GM23248 (cell line): ENCODE measurements at places on chromosomes 3 and 15. TPM values are rescaled to one million over a fixed set of nuclear protein-coding genes. Genes with fewer than 3 reads are reported as not detected.
A peak's percentile ranks its signal among the peaks of the same experiment; 100 is the strongest.

DNA sequence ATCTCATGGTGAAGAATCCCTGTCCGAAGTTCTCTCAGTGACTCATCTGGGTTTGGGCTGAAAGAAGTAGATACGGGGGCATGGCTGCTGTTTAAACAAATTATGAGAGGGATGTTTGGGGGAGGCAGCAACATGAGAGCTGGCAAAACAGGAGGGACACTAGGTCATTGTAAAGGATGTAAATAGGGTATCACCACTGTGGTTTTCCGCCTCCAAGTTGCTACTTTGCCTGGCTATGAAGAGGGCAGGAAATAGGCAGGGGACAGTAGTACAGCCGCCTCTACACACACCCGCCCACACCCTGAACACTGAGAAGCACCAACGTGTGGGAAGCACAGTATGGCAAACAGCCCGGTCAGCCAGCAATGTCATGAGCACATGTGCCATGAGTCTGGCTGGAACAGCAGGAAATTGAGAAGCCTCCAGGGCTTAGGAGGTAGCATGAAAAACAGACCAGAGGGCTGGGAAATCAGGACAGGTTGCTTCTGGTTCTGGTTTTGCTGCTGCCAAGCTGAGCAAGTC is 17.1 kb downstream of the HEXA start:
- peak; percentile 97 for DNase-seq

GRCh38 chr3:129463094-129463493 is 23.1 kb downstream of the IFT122 start:
- no peak for DNase-seq

- no peak for DNase-seq
These were observed 17.2 kb downstream of the DAPK2 start for GRCh38 chr15:64029110-64029509.

DNA sequence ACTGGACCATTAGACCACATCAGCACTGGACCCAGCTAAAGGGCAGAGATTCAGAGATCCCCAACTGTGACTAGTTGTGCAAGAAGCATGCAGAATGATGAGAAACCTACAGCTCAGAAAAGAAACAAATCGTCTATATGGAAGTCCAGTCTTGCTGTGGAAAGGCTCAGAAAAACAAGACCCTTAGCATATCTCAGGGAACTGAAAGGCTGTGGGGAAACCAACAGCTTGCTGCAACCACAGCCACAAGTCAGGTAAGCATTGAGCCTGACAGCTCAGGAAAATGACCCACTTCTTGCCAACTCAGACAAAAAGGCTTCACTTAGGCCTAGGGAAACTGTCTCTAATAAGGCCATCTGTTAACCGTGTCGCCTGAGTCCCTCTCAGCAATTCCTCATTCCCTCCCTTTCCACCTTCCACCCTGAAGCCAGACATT is 145.6 kb downstream of the LSAMP start:
- DNase-seq, result no peak

DNA sequence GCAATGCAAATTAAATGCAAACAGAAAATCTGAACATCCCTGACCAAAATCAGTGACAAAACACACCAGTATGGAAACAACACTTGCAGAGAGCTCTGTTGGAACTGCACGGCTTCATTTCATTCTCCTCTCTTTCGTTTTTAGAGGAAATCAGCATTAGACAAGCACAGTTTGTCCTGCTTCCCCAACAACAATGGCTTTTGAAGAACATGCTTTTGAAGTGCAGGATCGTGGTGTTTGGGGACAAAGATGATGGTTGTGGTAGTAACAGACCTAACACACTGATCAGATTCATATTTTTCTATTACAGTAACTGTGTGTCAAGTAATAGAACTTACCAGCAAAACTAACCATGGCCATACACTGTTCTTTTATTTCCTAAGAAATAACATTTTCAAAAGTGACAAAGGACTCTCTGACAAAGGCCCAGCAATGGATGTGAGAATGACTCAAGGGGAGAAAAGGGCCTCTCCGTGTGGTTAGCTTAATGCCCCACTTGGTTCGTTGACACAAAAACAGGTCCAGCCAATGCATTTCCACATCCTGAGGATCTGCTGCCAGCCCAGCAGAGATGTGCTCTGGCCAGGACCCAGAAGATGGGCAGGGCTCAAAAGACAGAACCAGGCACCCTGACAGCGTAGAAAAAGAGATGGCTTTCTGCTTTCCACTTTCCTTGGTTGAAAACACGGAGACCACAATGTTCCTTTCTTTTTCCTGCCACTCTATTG is 84.1 kb downstream of the CCNL1 start:
- peak; percentile 82 for DNase-seq

DNA sequence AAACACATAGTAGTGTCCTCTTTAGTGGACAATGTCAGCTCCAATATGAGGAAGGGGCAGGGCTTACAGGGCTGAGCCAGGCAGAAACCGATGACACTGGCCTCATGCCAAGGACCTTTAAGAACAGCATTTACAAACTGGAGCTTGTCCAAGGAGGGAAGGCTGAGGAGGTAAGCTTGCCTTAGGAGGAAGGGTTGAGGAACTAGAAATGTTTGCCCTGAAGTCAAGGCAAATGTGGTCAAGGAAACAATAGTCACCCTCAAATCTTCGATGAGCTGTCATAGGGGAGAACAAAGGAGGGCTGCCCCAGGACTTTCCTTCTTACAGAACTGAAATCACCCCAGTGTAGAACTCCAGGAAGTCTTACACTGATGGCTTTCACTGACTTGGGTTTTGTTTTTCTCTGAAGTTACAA is 136.4 kb downstream of the LIPC start:
- no peak for DNase-seq

GRCh38 chr15:67157521-67158252 is 92.3 kb downstream of the SMAD3 start:
- no peak for DNase-seq

DNA sequence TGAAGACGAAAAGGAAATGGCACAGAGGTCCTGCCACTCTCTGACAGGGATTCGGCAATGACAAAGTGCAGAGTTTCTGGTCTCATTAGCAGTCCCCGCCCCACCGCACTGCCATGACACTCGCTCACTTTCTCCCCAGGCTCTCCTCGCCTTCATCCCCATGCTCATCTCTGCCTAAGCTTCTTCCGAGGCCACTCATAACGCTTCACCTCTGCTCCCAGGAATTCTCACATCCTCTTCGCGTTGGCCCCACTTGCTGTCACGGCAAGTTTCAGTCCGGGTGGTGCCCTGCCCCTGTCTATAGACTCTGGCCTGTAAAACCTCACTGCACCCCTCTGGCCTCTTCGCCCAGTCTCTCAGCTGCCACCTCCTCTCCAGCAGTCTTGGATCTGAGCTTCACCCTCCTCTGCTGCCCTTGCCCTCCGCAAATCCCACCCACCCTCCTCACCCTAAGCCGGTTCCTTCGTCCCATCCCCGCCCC is 654 bp downstream of the RUBCN start:
- peak; percentile 54 for DNase-seq

GRCh38 chr3:148756311-148756710 is 58.6 kb downstream of the AGTR1 start:
- no peak for DNase-seq

- no peak for DNase-seq
These were observed 43.7 kb upstream of the PGPEP1L start for GRCh38 chr15:99051308-99051707.

- DNase-seq, result peak; percentile 42
These were observed 8.5 kb upstream of the LSAMP start for GRCh38 chr3:116453666-116454346.

GRCh38 chr3:4571690-4572334 is 78.7 kb downstream of the ITPR1 start:
- DNase-seq, result peak; percentile 14

DNA sequence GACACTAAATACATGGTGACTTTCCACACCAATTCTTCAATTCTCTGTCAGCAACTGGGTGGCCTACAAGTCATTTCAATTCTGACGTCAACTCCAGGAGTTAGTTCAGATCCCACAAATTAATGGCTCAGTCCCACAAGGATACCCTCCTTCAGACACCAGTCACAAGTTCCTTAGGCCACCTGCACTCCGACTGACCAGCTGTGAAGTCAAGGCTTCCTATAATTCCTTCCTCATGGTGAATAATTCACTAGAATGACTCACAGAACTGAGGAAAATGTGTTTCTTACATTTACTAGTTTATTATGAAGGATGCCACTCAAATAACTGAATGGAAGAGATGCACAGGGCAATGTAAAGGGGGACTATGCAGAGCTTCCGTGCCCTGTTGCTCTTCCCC is 6.3 kb upstream of the PIAS1 start:
- no peak for DNase-seq

- DNase-seq, result no peak
These were observed 1.9 kb downstream of the SLC28A1 start for GRCh38 chr15:84886211-84886983.

GRCh38 chr3:197791892-197792647 is 1.0 kb downstream of the LRCH3 start:
- peak; percentile 73 for DNase-seq

GRCh38 chr3:2554656-2555055 is 456.0 kb downstream of the CNTN4 start:
- no peak for DNase-seq

GRCh38 chr3:188978421-188979171 is 193.2 kb upstream of the TPRG1 start:
- DNase-seq, result peak; percentile 69

DNA sequence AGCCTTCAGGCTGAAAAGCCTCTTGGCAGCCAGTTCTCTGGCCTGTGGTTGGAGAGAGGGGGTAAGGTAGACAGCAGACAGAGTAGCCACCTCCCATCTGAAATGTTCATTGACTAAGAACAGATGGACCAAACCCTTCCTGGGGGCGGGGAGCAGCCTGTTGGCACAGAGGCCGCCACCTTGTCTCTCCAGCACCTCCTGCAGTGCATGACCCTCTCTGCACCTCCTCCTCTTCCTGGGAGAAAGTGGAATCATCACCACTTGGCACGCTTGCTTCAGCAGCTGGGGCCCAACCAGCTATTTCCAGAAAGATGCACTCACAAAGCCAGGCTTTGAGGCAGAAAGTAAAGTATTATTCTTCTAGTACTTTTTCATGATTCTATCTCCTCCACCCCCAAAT is 313.4 kb upstream of the CHRM5 start:
- DNase-seq, result peak; percentile 38

GRCh38 chr3:105907777-105908176 is 39.0 kb upstream of the CBLB start:
- peak; percentile 32 for DNase-seq

- no peak for DNase-seq
These were observed 799.7 kb downstream of the SI start for GRCh38 chr3:164278550-164278949.

DNA sequence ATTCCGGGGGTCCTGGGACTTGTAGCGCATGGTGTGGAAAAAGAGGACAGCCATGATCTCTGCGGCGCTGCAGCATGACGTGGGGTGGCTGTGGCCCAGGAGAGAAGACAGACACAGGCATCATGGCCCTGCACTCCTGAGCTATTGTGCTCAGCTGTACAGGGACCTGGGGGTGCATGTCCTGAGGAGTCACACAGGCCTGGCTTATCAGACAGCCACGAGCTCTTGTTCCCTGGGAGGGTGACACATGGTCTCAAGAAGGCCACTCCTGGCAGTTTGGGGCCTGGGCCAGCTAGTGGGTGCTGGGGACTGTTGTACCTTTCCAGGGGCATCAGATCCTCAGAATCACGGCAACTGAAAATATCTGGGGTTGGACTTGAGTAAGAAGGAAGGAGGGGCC is 13.7 kb downstream of the TKT start:
- DNase-seq, result peak; percentile 16

DNA sequence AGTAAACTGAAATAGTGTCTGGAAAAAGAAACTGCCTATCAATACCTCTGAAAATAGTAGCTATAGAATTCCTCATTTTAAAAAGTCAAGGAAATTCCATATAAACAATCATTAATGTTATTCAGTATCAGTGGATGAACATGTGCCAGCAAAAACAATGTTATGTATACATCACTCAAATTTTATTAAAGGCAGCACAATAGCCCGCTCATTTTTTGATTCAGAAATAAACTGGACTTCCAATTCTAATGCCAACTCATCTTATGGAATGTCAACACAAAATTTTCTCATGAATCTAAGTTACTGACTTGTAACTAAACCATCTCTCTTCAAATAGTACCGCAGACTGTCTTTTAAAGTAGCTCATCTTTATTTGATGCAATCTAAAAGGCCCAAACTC is 19.0 kb downstream of the THBS1 start:
- DNase-seq, result peak; percentile 62

DNA sequence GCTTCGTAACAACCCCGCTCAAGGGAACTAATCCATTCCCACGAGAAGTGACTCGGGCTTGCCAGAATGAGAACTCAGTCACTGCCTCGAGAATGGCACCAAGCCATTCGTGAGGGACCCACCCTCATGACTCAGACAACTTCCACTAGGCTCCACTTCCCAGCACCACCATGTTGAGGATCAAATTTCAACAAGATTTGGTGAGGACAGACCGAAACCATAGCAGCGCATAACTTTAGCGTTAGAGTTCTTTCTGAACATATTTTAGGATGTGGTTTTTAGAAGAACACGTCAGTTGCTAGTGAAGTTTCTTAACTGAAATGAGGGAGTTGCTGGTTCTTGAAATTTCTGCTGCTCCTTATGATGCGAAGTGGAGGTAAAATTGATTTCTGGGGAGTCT is 13.5 kb downstream of the PTPRG start:
- peak; percentile 61 for DNase-seq

GRCh38 chr3:11118181-11118682 is 36.1 kb upstream of the HRH1 start:
- DNase-seq, result peak; percentile 92

CTXN2 gene
- not detected in 2 replicates for total RNA-seq

GOLGB1 gene
- total RNA-seq, result 31.9 and 32.6 TPM in 2 replicates

PRTG gene
- total RNA-seq, result under 0.01 TPM in 1 of 2 replicates, not detected in the other

SLC22A13 gene
- 0.38 and 0.86 TPM in 2 replicates for total RNA-seq

CLCN2 gene
- total RNA-seq, result 1.2 and 1.8 TPM in 2 replicates

VGLL3 gene
- 179 and 213 TPM in 2 replicates for total RNA-seq

ITIH4 gene
- 0.11 TPM in 1 of 2 replicates, not detected in the other for total RNA-seq

CIDEC gene
- not detected in 2 replicates for total RNA-seq

GALNT15 gene
- total RNA-seq, result 11.7 and 12.9 TPM in 2 replicates

CAV3 gene
- total RNA-seq, result not detected in 2 replicates
